Stimulated activated CD8-positive, alpha-beta memory T cell treated with anti-CD3 and anti-CD28 coated beads, Interleukin-4, amount 100 ng/mL, for 24 hours (primary cell): ENCODE measurements at places on chromosomes 16 and 17.
A peak's percentile ranks its signal among the peaks of the same experiment; 100 is the strongest.

DNA sequence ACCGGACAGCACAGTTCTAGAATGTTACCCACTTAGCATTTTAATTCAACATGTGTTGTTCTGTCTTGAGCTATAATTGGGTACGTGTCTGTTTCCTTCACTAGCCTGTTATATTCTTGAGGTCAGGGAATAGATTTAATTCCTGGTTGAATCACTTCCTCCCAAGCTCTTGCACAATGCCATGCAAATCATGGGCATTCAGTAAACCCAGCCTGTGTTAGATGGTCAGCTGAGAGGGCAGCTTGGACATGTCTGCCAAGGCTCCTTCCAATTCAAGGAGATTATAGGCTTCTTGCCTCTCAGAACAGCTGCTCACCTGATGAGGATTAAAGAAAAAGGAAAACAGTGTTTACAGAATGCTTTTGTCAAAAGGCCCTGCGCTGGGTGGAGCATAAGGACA lies 12.6 kb downstream of the C1QTNF1 start:
- DNase-seq: no peak

GRCh38 chr17:71502443-71502842 lies 618.4 kb upstream of the SOX9 start:
- DNase-seq: no peak

GRCh38 chr16:86508028-86508946 lies 2.0 kb upstream of the FOXF1 start:
- DNase-seq: no peak

DNA sequence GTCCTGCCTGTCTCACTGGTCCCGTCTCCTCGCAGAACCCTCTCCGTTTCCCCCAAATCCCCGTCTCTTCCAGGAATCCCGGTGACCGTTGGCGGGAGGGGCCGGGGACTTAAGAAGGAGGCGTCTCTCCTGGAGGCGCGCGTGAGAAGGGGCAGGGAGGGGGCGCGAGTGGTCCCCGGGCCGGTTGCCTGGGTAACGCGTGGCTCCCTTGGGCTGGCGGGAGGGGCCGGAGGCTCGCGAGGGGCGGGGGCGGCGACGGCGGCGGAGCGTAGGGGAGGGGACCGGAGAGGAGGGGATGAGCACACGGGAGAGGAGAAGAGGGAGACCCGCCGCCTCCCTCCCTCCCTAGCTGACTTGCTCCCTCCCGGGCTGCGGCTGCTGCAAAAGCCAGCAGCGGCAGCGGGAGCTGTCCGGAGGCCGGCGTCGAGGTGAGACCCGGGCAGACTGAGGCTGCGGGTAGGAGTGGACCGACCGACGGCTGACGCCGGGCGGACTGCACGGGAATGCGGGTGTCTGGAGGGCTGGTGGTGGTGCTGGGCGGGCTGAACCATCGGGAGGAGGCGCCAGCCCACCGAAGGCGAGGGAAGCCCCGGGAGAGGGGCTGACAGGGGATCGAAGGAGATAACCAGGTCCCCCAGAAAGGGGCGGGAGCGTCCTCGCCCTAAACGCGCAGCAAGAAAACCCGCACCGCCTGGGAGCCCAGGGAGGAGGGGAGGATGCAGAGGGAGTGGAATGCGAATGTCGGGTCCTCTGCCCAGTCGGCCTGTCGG lies at the start of gene PRRT2:
PRRT2 (plus strand) TSS at position 298 of the 770 bp plus-strand sequence. CDS start 862 bp downstream, outside the sequence.
- no peak for DNase-seq

- no peak for DNase-seq
Measured at GRCh38 chr17:43367737-43368242, 31.0 kb upstream of the ARL4D start.

- DNase-seq: peak; percentile 36
Measured at GRCh38 chr17:48048384-48049126, 396 bp downstream of the NFE2L1 start.

GRCh38 chr17:4944554-4945175 lies 3.7 kb downstream of the PFN1 start:
- no peak for DNase-seq
